ENCODE measurements at places on chromosomes 5 and 9.
A peak's percentile ranks its signal among the peaks of the same experiment; 100 is the strongest.

- DNase-seq, result no peak
These were observed 11.3 kb upstream of the MAN2A1 start for GRCh38 chr5:109678447-109678846.

DNA sequence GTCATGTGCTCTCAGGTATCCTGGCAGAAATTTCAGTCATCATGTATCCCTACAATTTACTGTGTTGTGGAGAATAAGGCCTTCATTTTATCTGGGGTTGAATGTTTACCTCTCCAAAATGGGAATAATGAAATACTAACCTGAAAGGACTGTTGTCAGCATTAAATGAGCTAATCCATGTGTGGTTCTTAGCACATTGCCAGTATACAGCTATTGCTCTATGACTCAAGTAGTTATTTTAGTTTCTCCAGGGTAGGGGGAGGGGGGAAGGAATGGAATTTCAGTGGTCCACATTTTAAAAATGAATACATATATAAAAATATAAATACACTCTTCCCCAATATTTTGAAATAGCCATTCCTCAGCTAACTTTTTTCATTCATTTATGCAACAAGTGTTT is 3.5 kb downstream of the PAM start:
- no peak for DNase-seq

GRCh38 chr5:97968346-97968745 is 785.3 kb upstream of the RIOK2 start:
- DNase-seq, result no peak

DNA sequence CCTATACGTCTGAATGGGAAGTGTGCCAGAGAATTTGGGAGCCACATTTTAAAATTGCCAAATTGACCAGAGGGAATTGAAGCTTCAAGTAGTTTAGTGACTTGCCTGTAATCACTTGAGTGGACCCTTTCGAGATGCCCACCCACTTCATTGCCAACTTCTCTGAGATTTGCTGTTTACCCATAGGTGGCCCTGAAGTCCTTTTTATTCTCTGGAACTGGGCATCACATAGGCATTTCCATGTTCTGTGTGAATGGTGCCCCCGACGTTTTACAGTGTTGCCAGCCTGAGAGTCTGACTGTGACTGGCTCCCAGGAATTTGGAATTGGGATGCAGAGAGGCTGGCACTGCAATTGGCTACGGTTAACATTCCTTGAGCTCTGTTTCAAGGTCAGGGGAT is 158.6 kb downstream of the SEMA6A start:
- DNase-seq, result no peak

- no peak for DNase-seq
These were observed 114.8 kb downstream of the GNAQ start for GRCh38 chr9:77916820-77917219.

- DNase-seq, result peak; percentile 80
These were observed 27.9 kb upstream of the RECK start for GRCh38 chr9:36008774-36009300.

DNA sequence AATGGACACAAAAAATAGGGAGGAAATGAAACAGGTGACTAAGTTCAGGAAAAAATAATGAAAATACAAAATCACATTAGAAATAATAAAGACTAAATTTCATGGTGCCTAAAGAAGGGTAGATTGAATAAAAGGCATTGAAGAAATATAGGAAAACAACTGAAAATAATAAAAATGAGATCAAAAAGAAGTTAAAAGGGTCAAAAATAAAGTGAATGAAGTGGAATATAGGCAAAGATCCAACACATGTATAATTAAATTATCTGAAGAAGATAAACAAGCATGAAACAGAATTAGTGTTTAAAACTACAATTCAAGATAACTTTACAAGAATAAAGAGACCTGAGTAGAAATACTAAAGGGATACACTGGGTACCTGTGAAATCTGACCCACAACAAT is 87.6 kb downstream of the SUSD1 start:
- no peak for DNase-seq

DNA sequence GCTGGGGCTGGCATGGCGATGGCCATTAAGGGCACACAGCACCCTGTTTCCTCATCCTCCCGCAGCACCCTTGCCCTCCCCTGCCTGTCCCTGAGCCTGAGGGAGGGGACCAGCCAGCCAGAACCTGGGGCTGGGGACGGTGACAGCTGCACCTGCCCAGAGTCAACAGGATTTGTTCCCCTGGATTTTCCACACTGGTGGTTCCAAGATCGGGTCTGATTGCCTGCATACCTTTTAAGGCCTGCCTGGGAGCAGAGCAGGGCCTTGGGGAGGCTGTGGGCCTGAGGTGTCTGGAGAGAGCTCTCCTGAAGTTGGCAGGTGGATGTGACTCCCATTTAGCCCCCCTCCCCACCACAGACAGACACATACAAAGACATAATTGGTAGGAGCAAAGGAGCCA is 61.0 kb upstream of the C5orf58 start:
- no peak for DNase-seq

- no peak for DNase-seq
These were observed 42.9 kb downstream of the ZNF474 start for GRCh38 chr5:122172207-122172606.

DNA sequence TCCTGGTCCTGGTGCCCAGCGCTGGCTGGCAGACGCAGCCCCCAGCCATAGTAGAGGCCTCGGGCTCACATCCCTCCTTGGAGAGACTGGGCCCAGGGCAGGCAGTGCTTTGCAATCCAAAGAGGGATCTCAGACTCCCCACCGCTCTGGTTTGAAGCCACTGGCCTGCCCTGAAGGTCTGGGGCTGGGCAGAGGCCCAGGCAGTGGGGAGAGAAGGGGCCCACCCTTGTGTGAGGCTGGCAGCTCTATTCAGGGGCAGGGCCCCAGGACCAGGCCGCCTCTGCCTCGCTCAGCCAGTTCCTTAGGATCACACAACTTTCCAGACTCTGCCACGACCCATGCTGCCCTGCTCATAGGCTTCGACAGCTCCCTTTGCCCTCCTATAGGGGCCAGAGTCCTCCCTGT is 10.7 kb upstream of the SEC16A start:
- DNase-seq, result no peak

DNA sequence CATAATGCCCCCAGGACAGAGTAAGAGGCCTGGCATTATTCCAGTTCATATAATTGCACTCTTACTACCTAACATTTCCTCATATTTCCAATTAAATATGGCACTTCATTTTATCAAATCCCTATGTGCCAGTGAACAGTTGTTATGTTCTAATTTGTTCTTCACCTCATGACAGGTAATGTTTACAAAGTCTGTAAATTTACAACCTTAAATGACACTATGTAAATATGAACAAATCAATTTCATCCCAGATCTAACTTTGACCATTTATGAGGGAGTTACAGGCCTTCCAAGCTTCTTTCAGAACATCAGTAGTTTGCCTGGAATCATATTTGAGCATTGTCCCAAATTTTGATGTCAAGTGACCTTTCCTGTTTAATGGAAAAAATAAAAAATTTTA is 592.6 kb upstream of the CDH6 start:
- no peak for DNase-seq

DNA sequence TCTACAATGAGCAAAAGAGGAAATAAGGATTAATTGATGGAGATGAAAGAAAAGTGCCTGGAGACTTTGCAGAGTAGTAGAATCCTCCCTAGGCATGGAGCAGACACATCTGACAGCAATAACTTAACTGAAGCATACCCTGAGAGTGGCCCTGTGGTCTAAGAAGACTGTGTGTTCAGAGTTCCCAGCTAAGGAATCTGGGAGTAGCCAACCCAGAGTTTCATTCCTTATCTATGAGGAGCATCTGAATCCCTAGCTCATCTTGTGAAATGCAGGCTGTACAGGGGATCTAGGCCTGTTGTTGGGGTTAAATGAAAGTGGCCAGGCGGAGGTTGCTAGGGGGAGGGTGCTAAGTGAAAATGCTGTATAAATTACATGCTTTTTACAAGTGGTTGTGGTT is 233.1 kb upstream of the FBXL7 start:
- DNase-seq, result no peak

GRCh38 chr9:134775081-134775951 is 105.3 kb upstream of the FCN2 start:
- DNase-seq, result no peak

GRCh38 chr5:20554001-20554400 is 566.0 kb upstream of the CDH18 start:
- no peak for DNase-seq
